ENCODE measurements at places on chromosomes 16 and 17.
A peak's percentile ranks its signal among the peaks of the same experiment; 100 is the strongest.

- peak; percentile 27 for DNase-seq
These were observed 100.0 kb upstream of the ZNF469 start for GRCh38 chr16:88282564-88283395.

GRCh38 chr17:681738-682529, 32.7 kb downstream of the VPS53 start:
- peak; percentile 74 for DNase-seq

GRCh38 chr17:55624772-55625433, 97.8 kb downstream of the TMEM100 start:
- no peak for DNase-seq

GRCh38 chr17:41707803-41708669, 4.1 kb upstream of the GAST start:
- DNase-seq: no peak

GRCh38 chr17:74182041-74182723, 21.3 kb upstream of the RPL38 start:
- DNase-seq: no peak

DNA sequence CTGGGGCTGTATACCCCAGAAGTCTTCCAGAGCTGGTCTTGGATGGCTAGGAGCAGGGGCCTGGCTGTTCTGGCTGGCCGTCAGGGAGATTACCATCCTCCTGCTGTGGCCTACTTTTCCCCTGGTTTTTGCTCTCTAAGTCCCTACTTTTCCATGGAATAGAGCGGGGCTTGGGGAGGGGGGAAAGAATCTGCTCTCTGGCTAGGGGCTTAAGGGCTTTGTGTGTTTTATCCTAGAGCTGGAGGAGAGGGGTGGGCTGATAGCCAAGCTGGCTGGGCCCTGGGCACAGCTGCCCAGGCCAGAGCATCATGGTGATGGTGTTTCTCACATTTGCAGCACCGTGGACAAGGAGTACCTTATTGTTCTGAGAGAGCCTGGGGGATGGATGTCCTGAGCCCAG, 3.6 kb downstream of the NRN1L start:
- no peak for DNase-seq

DNA sequence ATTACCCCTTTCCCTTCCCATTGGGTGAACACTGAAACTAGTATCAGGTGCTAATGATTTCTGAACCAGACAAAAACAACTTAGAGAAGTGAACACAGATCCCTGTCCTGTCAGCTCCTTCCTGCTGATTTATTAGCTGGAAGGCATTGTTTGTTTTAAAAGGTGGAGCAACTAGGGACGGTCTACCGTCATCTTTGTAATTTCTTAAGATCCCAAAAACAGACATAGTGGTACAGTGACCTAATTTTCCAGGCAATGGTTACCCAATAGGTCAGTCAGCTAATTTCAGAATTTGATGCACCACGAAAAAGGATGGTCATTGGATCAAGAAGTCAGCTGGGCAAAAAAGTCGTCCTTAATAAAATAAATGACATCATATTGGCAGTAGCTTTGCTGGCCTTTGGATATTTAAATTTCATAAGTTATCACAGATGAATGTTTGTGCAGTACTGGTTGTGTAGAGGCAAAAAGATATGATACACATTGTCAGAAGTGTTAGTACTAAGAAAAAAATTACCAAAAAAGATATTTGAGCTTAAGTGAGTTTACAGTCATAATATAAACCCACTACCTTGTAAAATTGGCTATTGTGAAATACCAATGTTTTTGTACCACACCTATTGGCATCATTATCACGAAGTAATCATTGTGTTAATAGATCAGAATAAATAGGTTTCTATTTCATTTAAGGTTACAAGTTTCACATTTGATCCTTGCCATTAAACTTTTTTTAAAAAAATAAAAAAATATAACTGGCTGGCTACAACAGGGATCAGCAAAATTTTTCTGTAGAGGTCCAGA, 27.2 kb upstream of the KCNJ16 start:
- no peak for DNase-seq

GRCh38 chr16:81486540-81487061, 42.0 kb downstream of the CMIP start:
- DNase-seq: peak; percentile 87

Measured in cardiac fibroblast (primary cell).